ENCODE measurements at places on chromosomes 5 and 9.

- peak; percentile 81 for DNase-seq
Observed at GRCh38 chr5:87120518-87121303, 147.0 kb upstream of the RASA1 start.

- no peak for DNase-seq
Observed at GRCh38 chr5:151745071-151745705, 13.2 kb downstream of the ATOX1 start.

- peak; percentile 38 for DNase-seq
Observed at GRCh38 chr5:170861917-170862766, at the start of gene RANBP17. Gene RANBP17 (plus strand): TSS chr5:170862018.

DNA sequence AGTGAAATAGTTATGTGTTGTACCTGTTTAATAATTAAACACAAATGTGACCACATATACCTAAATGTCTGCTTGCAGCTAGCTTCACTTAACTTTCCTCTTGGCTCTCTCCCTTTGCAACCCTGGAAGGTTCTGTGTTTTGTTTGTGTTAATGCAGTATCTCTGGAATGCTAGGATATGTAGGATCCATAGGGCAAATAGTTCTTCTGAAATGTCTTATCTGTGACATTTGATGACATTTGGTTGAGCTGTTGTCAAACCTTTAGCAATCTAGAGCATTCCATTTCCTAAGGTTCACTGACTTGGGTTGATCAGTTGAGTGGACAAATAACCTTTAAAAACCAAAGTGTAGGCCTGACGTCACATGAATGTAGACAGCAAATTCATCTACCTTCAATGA is 21.8 kb downstream of the CTNNA1 start:
- no peak for DNase-seq

- no peak for DNase-seq
Observed at GRCh38 chr5:94017579-94017978, 276.2 kb upstream of the POU5F2 start.

DNA sequence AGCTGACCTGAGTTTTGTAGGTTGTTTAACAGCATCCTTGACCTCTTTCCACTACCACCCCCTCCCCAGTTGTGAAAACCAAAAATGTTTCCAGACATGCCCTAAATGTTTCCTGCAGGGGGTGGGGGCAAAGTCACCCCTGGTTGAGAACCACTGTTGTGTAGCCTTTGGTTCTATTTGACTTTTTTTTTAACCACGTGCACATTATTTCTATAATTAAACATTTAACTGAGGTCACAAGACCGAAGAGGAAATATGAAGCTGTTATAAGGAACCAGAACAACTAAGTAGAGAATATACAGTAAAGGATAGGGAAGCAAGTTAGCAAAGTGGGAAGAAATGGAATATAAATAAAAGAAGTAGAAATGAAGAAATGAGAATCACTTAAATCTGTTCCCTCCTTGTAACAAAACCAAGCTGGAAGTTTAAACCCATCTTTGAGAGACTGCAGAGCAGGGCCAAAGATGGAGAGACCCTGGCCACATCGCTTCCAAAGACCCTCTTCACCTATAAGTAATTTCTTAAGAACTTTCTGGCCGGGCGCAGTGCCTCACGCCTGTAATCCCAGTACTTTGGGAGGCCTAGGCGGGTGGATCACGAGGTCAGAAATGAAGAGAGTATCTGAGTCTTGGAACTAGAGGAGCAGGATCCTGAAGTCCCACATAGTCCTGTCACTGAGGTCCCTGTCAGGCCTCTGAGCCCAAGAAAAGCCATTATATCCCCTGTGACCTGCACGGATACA is 14.4 kb downstream of the SIT1 start:
- DNase-seq: no peak

DNA sequence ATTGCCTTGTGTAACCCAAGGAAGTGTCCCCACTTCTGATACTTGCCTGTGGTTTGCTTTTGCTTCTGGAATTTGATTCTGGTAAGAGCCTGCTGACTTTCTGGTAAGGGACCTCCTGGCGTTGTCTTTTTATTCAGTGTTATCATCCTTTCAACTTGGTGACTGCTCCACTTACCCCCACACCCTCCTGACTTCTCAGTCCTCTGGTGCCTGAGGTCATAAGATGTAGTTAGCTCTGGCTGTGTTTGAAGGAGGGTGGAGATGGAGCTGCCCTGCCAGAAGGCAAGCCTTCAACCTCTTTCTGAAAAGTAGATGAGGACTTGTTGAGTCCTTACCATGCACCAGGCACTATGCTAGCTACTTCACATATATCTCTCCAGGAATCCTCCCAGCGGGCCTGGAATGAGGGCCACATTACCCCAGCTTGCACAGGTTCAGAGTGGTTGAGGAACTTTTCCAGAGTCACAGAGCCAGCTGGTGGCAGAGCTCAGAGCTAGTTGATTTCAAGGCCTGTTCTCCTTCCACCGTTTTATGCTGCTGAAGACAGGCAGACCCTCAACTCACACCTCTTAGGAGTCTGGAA is 45.2 kb upstream of the PITX1 start:
- no peak for DNase-seq

GRCh38 chr9:135014311-135015010 is 73.0 kb upstream of the OLFM1 start:
- no peak for DNase-seq

DNA sequence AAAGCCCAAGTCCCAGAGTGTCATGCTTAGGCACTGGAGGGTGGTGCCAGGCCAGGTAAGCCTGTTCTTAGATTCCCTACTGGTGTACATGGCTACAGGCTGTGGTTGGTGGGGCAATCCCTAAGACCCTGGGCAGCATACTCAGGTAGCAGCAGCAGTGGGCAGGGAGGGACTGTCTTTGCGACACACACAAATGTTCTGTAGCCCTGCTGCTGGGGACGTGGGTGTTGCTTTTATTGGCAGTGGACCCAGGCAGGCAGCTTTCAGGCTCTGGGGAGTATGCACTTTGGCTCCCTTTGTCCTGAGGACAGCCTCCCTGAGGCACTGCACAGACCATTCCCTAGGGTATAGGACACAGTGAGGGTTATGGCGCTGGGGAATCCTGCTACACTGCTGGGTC is 137.1 kb upstream of the ADAMTS19 start:
- DNase-seq: no peak

DNA sequence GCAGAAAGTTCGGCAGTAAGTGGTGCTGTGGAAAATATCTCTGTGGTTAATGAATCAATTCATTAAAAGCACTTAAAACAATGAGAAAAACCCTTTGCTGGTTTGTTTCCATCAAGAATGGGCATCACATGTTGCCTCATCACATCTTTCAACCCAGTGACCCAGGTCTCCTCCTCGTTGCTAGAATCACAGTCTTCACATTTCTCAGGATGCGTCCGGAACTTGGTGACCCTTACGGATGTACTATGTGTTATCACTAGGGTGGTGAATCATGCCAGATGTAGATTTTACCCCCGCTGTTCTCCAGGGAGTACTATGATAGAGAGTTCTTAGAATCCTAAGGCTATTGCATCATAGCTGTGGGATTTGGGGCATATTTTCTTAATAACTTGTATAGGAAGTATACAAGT is 217.9 kb upstream of the KLF4 start:
- peak; percentile 90 for DNase-seq

GRCh38 chr5:15807871-15808270 is 307.9 kb downstream of the FBXL7 start:
- no peak for DNase-seq

GRCh38 chr5:110702704-110703103 is 23.8 kb downstream of the TMEM232 start:
- DNase-seq: no peak

GRCh38 chr9:104586496-104587180 is 12.6 kb downstream of the OR13C5 start:
- DNase-seq: peak; percentile 92

GRCh38 chr5:145056800-145057199 is 778.3 kb downstream of the PRELID2 start:
- no peak for DNase-seq

DNA sequence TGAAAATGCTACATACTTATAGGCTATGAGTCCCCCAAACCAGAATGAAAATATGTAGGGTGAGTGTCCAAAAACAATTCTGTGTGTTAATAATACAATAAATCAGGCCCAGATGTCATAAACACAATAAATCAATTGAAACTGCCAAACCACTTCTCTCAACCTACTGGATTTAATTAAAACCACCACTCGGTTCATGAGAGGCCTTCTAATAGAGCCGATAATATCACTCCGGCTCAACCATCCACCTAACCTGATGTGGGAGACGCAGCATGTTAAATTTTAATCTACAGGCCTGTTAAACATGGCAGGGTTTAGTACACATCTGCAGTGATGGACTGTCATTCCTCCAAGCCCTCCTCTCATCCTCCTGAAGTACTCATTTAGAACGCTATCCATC is 734.5 kb upstream of the ZNF608 start:
- DNase-seq: peak; percentile 70

DNA sequence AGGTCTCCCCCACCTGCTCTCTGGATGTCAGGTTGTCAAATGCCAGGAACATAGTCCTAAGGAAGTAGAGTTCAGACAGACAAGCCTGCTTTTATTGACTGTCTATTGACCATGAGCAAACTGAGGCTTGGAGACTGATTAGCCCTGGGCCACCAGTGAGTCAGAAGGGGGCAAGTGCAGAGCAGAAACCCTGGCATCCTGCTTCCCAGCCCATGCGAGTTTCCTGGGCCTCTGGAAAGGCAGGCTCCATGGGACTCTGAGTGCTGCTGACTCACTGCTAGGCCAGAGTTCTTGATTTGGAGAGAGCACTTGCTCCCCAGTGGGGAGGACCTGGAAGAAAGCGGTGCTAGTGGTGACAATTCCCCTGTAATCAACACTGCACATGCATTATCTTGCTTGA is 2.8 kb upstream of the HBEGF start:
- DNase-seq: no peak

- DNase-seq: no peak
Observed at GRCh38 chr5:174046558-174046957, 1.1 kb downstream of the NSG2 start.

GRCh38 chr5:77632526-77633206 is 5.8 kb downstream of the OTP start:
- DNase-seq: no peak

DNA sequence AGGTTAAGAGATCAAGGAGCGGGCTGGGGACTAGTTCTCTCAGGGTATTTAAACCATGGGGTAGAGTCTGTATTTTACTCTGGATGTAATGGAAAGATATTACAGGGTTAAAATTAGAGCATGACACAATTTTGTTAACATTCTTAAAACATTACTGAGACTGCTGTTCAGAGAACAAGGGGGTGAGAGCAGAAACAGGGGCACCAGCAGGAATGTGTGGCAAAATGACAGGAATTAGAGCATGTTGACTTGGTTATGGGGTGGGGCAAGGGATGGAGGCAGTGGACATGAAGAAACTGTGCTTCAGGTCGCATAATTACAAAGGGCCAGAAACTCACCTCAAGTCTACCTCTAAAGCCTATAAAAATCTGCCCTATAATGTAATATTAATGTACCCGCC is 75.0 kb downstream of the TMEM232 start:
- peak; percentile 4 for DNase-seq

DNA sequence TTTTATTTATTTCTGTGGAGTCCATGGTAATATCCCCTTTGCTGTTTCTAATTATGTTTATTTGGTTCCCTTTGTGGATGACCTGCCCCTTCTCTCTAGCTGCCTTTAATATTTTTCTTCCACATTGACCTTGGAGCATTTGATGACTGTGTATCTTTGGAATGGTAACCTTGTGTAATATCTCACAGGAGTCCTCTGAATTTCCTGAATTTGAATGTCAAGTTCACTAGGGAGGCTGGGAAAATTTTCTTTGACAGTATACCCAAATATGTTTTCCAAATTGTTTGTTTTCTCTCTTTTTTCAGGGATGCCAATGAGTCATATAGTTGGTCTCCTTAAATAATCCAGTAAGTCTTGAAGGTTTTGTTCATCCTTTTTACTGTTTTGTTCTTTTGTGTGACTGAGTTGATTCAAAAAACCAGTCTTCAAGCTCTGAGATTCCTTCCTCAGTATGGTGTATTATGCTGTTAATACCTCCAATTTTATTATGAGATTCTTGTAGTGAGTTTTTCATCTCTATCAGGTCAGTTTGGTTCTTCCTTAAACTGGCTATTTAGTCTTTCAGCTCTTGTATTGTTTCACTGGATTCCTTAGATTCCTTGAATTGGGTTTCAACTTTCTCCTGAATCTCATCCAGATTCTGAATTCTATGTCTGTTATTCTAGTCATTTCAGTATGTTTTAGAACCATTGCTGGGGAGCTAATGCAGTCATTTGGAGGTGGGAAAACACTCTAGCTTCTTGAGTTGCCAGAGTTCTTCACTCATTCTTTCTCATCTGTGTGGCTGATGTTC is 349.0 kb upstream of the TARS1 start:
- peak; percentile 53 for DNase-seq

All from fibroblast of skin of left biceps (primary cell).